ENCODE measurements at places on chromosomes 16 and 17.

- no peak for DNase-seq
These were observed 27.9 kb downstream of the CCDC57 start for GRCh38 chr17:82184761-82185160.

DNA sequence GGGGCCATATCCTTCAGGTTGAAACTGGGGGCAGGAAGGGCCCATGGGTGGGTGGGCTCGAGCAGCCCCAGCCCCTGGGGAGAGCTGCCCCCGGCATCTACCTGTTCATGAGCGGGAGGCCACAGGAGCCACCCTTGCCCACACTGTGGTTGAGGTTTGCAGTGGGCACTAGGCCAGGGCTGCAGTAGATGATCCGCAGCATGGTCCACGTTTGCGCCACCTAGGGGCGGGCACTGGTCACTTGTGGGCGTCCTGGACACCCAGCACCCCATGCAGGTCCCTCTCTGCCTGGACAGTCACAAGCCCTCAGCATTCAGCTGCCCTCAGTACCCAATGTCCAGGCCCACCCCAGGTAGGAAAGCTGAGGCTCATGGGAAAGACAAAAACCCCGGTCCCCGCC is 1.8 kb upstream of the JMJD8 start:
- DNase-seq = no peak

GRCh38 chr17:10198509-10199249 is at the start of gene GAS7:
TSS of gene GAS7 (minus strand) at chr17:10198606.
- DNase-seq = peak; percentile 32

DNA sequence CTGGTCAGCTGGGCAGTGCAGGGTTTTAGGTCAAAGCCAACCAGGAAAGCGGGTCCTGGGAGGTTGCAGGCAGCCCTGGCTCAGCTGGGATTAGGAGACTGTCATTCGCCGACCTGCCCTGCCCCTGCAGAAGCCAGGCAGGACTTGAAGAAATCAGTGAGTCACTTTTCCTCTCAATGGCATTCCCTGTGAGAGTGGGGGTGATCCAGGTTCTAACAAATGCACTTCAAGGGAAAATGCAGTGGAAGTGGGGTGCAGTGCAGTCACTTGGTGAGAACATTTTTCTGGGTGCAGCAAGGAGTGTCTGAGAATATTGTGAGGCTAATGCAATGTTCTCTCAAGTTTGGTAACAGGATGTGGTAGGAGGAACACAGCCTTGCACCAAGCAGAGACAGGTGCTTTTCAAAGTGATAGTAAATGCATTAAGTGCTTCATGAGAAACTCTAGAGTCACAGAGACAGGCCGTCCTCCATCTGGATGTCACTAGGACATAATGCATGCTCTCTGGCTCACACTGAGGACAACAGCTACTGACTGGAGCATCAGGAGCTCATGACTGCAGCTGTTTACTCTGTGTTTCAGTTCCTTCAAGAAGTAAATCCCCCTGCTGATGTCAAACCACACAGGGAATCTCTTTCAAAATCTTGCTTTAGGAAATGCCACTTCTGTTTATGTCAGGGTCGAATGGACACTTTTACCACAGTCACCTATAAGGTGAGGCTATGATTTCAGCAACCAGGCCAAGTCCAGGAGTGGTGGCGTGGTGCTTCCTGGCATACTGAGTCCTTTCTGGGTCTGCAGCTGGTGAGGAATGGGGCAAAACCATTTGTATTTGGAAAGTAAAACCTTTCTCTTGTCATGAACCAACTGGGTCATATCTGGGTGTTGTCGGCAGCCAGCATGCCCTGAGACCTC is 16.7 kb downstream of the CDK5R1 start:
- DNase-seq = peak; percentile 79

DNA sequence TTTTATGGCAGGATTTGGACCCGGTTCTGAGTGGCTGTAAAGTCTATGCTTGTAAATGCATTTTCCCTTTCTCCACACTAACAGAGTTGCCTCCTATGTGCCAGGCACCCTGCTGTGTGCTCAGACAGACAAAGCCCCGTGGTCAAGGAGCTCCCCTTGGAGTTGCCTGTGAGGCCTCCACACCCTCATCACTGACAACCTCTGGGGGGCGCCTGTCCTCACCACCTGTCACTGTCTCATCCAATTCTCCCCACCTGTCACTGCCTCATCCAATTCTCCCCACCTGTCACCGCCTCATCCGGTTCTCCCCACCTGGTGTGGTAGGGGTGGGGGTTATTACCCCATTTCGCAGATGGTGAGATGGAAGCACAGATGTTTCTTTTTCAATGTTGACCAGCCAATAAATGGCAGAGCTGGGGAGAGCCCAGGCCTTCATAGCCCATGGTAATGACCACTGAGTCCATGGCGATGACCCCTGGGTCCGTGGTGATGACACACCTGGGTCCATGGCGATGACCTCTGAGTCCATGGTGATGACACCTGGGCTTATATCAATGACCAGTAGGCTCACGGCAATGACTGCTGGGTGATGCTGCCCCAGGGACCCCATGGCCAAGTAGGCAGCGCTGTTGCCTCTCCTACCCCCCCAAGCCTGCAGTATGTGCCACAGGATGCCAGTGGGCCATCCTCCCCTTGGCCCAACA is 150.1 kb downstream of the IRF8 start:
- DNase-seq = no peak

DNA sequence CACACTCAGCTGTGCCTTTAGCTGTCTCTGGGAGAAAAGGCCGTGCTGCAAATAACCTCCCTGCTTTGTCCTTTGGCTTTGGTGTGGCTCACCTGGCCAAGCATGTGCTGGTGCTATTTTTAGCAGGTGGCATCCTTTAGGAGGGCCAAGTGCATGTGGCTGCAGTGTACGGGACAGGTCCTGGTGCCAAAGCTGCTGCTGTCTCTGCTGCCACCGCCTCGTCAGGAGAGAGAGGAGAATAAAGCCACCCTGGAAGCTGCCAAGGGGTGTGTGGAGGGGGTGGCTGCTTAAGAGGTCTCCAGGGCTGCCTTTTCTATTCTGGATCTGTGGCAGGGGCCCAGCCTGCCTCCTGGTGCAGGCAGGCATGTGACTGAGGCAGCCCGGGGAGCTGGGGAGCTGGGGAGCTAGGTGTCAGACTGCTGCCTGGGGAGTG is 6.2 kb downstream of the AKAP1 start:
- no peak for DNase-seq

- DNase-seq = peak; percentile 83
These were observed 178.3 kb downstream of the PRKCB start for GRCh38 chr16:24013864-24014645.
